A549 (cell line): ENCODE measurements at places on chromosomes 5 and 9.

GRCh38 chr9:120490888-120491595 lies 88.9 kb downstream of the CDK5RAP2 start:
- no peak for DNase-seq

DNA sequence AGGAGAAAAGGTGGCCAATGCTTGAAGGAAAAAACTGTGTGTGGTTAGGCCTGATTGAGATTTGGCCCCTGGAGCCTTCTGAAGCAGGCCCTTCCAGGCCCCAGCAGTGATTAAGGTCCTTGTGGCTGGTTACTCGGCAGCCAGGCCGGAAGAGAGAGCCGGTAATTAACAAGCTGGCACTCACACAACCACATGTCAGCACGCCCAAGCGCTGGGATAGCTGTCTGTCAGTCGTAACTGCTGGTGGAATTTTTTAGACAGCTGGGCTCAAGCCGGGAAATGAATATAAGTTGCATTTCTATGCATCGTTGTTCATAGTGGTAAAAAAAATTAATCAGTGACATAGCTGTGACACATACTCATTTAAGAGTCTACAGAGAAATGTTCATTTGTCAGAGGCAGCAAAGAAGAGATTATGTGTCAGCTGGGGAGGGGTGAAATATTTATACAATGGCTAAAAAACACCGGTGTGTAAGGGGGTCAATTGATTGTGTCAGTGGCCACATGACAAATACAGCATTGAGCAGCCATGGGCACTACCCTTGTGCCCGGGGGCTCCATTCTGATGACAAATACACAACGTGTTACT lies 13.7 kb upstream of the ARAP3 start:
- DNase-seq, result no peak

GRCh38 chr5:75010838-75011237 lies 41.5 kb downstream of the GCNT4 start:
- DNase-seq, result no peak

DNA sequence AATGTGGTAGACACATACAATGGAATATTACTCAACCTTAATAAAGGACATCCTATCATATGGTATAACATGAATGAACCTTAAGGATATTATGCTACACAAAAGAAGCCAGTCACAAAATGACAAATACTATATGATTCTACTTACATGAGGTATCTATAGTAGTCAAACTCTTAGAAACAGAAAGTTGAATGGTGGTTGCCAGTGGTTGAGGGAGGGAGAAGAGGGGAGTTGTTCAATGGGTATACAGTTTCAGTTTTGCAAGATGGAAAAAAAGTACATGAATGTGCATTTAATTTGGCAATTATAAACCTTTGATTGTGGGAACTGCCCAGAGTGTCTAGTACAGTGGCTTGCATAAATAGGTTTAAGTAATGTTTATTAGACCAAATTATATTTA lies 473.3 kb upstream of the ZNF608 start:
- no peak for DNase-seq

DNA sequence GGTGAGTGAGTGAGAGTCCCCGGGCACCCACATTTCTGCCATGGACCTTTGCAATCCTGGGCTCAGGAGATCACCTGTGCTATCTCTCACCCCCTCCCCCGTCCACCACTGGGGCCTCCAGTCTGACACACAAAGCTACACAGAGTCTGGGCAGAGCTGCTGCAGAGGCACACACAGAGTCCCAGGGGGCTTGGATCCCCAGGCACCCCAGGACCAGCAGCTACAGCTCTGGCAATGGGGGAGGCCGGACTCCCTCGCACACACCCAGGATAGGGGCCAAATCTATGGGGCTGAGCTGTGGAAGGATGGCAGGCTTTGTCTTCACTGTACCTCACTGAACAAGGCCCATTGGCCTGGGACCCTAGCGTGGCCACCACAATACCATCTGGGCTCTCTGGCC lies 328.8 kb downstream of the MAN2A1 start:
- DNase-seq, result no peak

DNA sequence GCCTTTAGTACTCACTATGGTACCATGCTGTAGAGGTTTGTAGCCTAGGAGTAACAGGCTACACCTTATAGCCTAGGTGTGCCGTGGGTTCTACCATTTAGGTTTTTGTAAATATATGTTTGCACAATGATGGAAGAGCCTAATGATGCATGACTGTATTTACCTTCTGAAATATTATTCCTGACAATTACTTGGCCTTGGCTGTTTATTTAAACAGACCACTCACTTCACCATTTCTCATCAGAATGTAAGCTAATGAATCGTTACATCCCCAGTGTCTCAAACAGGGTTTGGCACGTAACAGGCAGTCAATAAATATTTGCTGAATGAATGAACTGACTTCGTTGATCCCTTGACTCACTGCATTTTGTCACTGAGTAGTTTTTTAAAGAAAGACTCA lies 93.1 kb downstream of the MED27 start:
- no peak for DNase-seq

GRCh38 chr5:156913719-156914370 lies 49.2 kb downstream of the TIMD4 start:
- no peak for DNase-seq

- DNase-seq, result no peak
These were observed 85.1 kb downstream of the MACROH2A1 start for GRCh38 chr5:135313946-135314345.

- no peak for DNase-seq
These were observed 66.3 kb downstream of the ANKRD55 start for GRCh38 chr5:56166671-56167385.

- no peak for DNase-seq
These were observed 1568.5 kb upstream of the NUDT12 start for GRCh38 chr5:105131045-105131444.

DNA sequence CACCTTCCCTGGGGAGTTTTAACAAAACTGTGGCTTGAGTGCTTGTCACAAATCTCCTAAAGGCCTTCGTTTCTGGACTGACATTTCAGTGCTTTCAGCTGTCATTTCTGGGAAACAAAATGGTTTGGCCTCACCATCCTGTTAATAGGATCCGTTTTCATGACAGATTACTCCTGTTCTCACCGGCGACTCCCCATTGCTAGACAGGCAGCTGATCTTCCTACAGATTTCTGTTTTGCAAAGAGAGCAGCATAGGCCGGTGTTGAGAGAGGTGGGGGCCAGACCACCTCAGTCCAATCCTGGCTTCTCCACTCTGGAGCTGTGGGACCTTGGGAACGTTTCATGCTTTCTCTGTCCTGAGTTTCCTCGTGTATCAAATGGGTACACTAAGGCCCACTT lies 75.5 kb upstream of the OTULINL start:
- no peak for DNase-seq

GRCh38 chr9:128321879-128322403 lies 306 bp downstream of the TRUB2 start:
- DNase-seq, result no peak

GRCh38 chr9:70435948-70436347 lies 21.5 kb upstream of the KLF9 start:
- DNase-seq, result no peak

- DNase-seq, result no peak
These were observed 69.9 kb downstream of the EHMT1 start for GRCh38 chr9:137688725-137689124.

DNA sequence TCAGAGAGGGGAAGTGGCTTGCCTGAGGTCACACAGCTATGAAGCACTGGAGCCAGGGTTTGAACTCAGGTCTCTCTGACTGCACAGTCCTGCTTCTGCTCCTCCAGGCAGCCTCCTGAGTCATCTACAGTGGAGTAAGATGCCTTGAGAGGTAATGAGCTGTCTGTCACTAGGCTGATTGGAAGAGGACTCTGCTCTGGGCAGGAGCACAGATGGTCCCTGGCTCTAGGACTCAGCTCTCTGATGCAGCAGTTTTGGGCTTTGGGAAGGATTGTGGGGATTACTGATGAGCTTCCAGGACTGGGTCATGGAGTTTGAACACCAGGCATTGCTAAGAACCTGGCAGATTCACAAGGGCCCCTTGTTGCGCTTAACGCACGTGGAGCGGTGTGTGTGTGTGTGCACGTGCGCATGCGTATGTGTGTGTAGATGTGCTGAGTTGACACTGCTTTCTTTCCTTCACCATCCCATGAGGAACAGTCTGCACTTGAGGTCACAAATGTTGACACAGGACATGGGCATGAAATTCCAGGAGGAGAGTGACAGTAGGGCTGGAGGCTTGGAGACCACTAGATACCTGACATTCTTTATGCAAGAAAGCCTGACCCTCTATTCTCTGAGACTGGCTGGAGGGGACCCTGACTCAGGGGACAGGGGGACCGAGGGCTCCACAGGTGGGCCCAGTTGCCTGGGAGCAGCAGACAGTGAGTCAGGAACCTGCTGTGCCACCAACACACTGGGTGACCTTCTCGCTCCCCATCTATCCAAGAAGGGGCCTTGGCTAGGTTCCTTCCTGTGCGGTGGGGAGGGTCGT lies 170.5 kb downstream of the RGS3 start:
- DNase-seq, result no peak

- no peak for DNase-seq
These were observed 20.0 kb downstream of the GPBP1 start for GRCh38 chr5:57193757-57194413.

DNA sequence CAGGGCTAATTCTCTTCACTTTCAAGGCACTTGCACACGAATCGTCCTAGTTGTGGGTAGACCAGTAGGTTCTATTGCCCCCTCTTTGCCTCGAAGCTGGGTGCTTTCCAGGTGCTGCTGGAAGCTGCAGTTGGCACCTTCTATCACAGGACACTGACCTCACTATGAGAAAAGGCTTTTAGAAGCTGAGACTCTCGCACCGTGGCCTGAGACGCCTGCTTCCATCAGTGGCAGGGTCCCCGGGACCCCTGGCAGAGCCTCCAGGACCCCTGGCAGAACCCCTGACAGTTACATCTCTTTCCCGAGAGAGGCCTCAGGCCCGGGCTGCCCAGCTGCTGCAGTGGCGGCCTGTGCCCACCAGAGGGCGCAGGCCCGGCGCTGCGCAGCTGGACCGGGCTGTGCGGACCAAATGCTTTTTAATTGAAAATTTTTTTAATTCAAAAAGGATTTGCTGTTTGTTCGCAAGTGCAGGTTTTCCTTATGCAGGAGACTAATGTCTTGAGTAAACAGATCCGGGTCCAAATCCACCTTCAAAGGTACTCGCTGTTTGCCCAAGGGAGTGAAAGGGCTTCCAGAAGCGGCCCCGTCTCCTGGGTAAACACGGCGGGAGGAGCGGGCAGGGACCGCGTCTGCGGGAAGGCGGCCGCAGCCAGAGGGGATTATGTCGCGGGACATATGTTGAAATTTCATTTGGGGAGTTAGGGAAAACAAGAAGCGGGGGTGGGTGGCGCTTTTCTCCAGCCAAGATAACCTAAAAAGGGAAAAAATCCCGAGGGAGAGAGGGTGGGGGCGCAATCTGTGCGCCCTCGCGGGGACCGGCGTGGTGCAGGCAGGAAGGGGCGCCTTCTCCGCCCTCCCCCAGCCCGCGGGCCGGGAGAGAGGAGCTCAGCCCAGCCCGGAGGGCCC lies 114.5 kb upstream of the LMX1B start:
- peak; percentile 55 for DNase-seq

DNA sequence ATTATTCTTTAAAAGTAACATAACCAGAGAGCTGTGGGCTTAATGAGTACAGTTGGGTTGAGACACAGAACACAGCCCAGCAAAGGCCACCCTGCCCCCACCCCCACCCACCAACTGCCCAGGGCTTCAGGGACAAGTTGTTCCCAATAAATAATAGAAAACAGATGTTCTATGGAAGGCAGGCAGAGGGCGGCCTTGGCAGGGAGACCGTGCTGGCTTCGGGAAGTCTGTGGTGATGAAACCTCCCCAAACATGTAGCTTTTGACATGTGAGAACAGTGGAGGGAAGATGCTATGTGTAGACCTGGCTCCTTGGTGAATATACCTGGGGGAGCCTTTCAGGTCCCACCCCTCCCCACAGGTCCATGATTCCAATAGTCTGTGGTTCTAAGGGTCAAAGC lies 10.0 kb downstream of the TRAF1 start:
- no peak for DNase-seq

DNA sequence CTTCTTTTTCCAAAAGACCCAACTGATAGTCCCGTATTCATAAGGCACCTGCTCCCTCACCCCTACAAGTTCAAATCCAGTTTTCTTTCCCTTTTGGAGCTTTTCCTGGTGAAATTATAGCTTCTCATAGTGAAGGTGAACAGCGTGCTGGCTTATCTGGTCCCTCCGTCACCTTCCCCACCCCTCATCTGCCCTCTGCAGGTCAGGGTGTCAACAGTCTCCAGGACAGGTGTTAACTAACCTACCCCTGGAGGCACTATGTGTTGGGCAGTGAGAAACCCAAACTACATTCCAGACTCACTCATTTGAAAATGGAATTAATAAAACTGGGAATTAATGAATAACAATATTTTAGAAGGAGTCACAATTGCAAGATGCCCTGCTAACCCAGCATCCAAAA lies 109.0 kb upstream of the TAS2R1 start:
- DNase-seq, result no peak

GRCh38 chr9:9612755-9613154 lies 1000.0 kb downstream of the PTPRD start:
- no peak for DNase-seq

DNA sequence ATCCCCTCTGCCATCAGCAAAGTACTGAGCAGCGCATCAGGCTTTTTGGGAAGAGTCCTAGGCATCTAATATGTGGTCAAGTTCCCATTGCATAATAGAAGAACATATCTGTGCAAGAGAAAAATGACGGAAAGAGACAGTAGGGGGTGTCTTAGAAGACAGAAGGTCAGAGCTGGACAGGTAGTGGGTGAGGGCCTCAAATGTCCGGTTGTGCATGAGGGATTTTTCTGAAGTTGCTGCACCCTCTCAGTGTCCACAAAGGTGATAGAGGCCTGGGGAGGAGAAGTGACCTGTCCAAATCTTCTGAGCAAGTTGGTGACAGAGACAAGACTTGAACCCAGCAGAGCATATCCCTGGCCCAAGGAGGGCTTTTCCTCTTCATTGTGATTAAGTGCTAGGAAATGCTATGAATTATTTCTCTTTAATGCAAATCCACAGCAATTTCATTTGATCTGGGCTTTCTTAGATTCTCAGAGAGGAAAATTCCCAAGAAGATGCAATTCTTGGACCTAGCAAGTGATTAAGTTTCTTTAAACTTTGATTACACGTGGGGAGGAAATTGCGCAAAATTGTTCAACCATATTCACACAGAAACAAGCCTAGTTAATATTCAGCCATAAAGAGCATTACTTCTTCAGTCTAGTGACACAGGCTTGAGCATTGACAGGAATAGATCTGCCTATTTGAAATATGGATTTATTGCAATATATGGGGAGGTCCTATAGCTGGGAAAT lies at the start of gene OR2S2:
Gene OR2S2 (minus strand): TSS at position 51 of the 734 bp plus-strand sequence. CDS start 56 bp downstream, outside the sequence.
- DNase-seq, result no peak

GRCh38 chr9:78207319-78207718 lies 28.6 kb upstream of the CEP78 start:
- DNase-seq, result no peak

GRCh38 chr5:132907161-132907560 lies 33.7 kb downstream of the LEAP2 start:
- DNase-seq, result no peak
